ENCODE measurements at places on chromosomes 13 and 19.

DNA sequence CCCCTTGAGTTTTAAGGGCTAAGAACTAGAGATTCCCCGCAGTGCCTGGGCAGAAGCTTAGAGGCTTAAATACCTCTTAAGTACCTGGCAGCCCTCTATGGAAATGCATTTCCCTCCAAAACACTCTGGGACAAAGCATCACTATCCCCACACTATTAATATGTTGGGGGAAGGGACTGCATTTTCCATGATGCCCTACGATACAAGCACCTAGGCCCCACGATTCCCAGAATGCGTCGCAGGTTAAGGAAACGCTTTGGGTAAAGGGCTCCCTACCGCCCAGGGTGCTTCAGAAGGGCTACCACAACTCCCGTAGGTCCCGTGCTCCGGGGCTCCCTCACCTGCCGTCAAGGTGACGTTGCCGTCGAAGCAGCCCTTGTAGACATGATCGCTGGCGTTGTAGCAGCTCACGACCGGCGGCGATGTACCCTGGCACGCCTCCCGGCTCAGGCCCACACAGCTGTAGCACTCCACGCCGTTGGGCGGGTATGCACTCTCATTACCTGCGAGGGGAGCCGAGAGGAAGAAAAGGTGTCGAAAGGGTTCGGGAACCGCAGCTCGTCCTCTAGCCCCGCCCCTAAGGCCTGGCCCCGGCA is 2.5 kb downstream of the LYPD3 start:
- no peak for DNase-seq

DNA sequence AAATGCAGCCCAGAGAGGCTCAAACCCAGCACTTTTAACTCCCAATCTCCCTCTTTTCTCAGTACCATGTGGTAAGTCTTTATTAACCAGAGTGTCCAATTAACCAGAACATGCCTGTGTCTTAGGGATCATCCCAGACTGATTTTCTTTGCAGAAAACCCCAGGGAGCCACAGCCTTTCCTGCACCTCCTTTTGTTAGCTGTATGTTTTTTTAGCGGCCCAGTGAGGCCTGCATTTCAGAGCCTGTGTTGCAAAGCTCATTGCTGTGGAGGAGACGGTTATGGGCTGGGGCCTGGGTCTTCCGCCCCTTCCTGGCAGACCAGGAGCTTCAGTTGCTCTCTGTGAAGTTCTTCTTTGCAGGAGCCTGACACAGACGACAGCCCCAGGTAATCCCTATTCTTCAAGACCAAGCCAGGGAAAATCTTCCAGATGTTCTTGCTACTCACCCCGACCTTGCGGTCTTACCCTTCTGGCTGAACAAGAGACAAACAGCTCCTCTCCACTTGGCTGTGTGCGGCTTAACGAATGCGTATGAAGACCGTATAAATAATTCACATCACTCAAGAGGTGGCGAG is 70.7 kb upstream of the TSHZ3 start:
- DNase-seq = no peak

GRCh38 chr19:3249408-3249807 is 24.9 kb downstream of the CELF5 start:
- DNase-seq = no peak

DNA sequence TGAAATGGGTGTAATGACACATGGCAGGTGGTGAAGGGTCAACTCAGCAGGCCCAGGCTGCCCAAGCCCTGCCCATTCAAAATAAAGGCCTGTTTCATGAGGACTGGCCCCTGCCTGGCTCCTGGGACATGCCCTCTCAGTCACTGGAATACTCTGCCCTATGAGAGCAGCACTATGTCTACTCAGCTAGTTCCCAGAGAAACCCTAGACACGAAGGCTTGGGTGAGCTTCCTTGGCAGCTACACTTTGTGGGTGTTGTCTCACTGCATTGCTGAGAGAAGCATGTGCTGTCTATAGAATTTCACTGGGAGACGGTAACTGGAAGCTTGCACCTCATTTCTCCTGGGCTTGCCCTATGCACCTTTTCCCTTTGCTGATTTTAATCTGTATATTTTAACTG is 752.8 kb downstream of the LIG4 start:
- DNase-seq = no peak

- no peak for DNase-seq
Measured at GRCh38 chr13:111288276-111288675, 32.2 kb upstream of the TEX29 start.

DNA sequence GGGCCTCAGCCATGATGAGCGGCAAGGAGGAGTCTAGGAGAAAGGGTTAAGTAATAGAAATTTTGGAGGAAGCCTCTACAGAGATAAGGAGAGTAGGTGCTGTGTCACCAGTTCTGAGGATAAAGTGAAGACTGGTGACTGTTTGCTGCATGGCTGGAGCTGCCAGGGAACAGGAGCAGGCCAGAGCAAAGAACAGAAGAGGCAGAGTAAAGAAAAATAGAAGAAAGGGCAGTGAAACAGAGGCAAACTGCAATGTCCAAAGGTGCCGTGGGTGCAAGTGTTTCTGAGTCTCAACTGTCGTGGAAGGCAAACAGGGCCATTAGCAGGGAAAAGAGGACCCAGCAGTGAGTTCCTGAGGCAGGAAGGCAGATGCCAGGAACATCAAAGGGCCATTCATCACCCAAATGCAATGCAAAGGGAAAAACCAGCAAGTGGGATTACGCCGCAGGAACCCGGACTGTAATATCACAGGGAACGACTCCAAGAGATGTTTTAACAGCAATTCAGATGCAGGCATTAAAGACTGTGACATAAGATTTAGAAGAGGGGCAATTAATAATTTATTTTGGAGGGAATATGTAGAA is 318.3 kb downstream of the FOXO1 start:
- no peak for DNase-seq

GRCh38 chr19:11987405-11988281 is 22.8 kb downstream of the ZNF763 start:
- DNase-seq = peak; percentile 94

DNA sequence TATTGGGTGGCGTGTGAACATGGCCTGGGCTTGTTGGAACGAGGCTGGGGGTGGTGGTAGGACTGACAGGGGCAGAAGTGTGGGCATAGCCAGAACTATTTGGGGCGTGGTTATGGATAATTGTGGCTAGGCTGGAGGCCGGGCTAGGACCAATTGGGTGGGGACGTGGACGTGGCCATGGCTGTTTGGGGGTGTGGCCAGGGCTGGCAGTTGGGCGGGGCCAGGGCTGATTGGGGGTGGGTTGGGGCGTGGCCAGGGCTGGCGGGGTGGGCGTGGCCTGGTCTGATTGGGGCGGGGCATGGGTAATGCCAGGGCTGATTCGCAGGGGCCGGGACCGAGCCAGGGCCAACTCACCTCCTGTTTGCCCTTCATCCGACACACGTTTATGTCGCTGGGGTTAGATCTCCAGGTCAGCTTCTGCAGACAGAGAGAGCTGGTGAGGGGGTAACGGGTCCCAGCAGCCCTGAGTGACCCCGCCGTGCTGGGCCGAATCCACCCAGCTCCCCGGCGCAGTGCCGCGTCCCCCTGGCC is 2.8 kb downstream of the SEMA6B start:
- no peak for DNase-seq

- no peak for DNase-seq
Measured at GRCh38 chr19:53898636-53899341, 10.3 kb upstream of the CACNG7 start.

DNA sequence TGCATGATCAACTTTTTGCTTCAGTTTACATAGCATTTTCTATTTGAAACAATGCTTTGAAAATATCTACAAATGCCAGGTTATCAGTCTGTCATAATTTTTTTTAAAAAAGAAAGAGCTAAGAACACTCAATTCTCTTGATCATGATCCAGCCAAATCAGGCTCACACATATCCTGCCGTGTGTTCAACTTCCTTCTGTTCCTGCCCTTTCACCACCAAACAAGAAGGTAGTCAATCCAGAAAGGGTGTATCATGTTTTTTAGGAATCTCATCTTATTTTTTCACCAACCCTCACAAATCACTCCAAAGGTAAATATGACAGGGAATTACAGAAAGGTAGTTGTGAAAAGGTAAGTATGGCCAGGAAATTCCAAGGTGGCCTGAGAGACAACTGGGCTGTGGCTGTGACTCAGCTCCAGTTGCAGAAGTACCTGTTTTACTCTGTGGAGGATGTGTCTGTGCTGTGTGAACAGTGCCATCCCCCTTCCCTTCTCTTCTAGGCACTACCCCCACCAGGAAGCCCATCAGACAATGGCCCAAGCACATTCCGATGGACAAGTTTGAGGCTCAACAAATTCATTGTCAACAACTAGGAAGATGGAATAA is 138.8 kb upstream of the GJB6 start:
- no peak for DNase-seq

GRCh38 chr19:677201-677600 is 1.0 kb downstream of the FSTL3 start:
- peak; percentile 85 for DNase-seq

DNA sequence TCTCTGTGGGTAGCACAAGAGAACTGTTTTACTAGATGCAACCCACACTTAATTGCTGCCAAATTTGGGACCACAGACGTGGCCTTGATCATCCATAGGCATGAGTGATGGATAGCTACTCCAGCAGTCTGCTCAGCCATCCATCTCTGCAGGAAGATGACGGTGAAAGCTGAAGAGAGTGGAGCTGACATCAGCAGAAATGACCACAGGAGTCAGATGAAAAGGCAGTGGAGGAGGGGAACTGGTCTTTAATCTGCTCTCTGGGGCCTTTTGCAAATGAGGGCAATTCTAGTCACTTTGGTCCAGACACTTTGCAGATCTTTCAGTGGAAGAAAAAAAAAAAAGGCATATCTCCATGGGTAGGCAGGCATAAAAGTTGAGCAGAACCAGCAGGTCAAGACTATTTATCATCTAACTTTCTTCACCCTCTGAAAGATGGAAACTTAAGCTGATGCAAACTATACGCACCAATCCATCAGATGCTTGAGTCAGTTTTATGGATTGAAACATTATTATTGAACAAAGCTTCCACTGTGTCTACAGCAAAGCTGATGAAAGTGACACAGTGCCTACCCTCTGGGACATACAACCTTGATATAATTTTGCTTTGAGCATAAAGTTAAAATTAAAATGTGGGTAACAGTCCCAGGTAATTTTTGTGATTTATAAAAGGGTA is 281.6 kb upstream of the OBI1 start:
- DNase-seq = no peak

GRCh38 chr19:23817519-23817918 is 58.8 kb upstream of the ZNF681 start:
- no peak for DNase-seq

- no peak for DNase-seq
Measured at GRCh38 chr19:45780448-45781213, 1.7 kb downstream of the DMPK start.

DNA sequence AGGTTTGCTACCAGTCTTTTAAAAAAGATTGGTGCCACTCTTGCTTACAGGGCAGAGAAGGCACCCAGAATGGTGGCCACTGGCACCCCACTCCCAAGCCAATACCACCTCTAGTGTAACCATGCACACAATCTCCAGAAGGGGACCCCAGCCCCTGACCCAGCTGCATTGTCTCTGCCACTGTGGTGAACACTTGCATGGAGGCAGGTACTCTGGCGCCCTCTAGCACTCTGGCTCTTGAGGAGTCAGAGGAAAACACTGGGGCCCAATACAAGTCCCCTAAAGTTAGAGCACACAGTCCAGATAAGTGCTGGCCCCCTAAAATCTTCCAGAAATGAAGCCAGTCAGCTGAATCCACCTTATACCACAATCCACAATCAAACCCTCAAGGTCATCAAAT is 6.0 kb downstream of the ERVV-1 start:
- no peak for DNase-seq

- DNase-seq = no peak
Measured at GRCh38 chr19:35908010-35908441, at the start of gene TYROBP. TSS of gene TYROBP (minus strand) at chr19:35908295. CDS start at chr19:35908228, 67 bp downstream.

DNA sequence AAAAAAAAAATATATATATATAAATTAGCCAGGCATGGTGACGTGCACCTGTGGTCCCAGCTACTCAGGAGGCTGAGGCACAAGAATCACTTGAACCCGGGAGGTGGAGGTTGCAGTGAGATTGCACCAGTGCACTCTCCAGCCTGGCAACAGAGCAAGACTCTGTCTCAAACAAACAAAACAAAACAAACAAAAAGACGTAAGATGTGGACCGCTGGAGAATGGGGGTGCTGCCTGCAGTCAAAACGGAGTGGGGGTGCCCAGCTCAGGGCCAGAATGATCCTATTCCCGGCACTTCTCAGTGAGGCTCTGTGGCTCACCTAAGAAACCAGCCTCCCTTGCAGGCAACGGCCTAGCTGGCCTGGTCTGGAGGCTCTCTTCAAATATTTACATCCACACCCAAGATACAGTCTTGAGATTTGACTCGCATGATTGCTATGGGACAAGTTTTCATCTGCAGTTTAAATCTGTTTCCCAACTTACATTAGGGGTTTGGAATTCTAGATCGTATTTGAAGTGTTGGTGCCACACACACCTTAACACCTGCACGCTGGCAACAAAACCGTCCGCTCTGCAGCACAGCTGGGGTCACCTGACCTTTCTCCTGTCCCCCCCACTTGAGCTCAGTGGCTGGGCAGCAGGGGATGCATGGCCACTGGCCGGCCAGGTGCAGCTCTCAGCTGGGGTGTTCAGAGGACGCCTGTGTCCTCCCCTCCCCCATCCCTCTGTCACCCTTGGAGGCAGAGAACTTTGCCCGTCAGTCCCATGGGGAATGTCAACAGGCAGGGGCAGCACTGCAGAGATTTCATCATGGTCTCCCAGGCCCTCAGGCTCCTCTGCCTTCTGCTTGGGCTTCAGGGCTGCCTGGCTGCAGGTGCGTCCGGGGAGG is at the start of gene F7:
Gene F7 (plus strand): TSS at position 760 of the 889 bp plus-strand sequence. CDS start 51 bp downstream, at position 811.
- no peak for DNase-seq

- DNase-seq = no peak
Measured at GRCh38 chr13:40478775-40479174, 187.7 kb downstream of the FOXO1 start.

- DNase-seq = no peak
Measured at GRCh38 chr13:113322043-113322461, 25.0 kb downstream of the LAMP1 start.

DNA sequence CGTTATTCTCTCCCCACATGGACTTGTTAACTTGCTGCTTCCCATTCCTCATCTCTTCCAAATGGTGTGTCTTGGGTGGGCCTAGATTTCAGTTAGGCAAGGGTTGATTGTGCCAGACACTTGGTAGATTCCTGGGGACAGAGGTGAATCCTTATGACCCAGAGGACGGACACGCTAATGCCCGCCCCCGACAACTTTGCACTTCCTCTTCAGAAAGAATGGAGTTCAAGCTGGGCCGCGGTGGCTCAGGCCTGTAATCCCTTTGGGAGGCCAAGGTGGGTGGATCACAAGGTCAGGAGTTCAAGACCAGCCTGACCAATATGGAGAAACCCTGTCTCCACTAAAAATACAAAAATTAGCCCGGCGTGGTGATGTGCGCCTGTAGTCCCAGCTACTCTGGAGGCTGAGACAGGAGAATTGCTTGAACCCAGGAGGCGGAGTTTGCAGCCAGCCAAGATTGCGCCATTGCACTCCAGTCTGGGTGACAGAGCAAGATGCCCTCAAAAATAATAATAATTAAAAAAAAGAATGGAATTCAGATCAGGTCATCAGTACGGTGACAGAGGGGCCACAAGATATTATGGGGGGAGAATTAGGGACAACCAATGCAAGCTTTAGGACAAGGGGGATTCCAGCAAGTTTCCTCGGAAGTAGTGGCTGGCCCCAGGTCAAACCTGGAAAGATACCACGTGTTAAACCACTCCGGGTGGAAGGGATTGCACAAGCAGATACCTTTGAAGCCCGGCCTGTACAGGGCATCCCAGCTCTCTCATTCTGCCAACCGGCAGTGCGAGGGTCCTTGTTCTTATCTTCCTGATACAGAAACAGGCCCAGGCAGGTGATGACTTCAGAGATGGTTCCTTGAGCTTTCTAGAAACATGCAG is 2.7 kb downstream of the MYO9B start:
- DNase-seq = no peak

- no peak for DNase-seq
Measured at GRCh38 chr19:35223862-35224505, 4.6 kb downstream of the FAM187B start.

GRCh38 chr19:31329819-31330218 is 19.4 kb downstream of the TSHZ3 start:
- DNase-seq = no peak
